ENCODE measurements at places on chromosomes 7 and 10.
A peak's percentile ranks its signal among the peaks of the same experiment; 100 is the strongest.

DNA sequence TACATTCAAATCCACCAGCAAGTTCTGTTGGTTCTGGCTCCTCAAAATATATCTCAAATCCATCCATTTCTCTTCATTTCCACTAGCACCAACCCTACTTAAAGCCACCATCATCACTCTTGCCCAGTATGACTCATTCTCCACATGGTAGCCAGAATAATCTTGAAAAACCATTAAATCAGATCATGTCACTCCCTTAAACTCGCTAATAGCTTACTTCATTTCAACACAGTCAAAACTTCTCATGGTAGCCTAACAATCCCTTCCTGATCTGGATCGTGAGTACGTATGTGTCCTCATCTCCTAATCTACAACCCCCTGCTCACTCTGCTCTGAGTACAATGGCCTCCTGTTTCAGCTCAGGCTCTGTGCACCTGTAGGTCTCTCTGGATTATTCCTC, 8.7 kb downstream of the EPC1 start:
- DNase-seq, result no peak

GRCh38 chr10:11516431-11516746, 95.1 kb downstream of the USP6NL start:
- DNase-seq, result no peak

DNA sequence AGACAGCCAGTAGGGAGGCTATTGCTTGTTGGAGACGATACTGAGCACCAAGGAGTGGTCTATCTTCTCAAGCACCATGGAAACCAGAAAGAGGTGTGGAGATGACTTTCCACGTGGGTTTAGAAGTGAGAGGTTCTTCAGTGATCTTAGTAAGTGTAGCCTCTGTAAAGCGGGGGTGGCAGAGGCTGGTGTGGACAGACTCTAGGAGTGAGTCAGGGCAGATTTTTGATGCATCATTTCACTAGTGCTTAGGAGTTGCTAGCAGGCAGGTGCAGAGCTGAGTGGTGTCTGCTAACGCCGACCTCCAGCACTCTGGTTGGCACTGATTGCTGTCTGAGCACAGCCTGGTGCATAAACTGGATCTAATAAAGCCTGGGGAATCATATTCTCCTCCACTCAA, 78.4 kb upstream of the ADO start:
- no peak for DNase-seq

GRCh38 chr7:28572321-28573058, 160.2 kb downstream of the CREB5 start:
- no peak for DNase-seq

GRCh38 chr10:121572859-121573537, 25.2 kb downstream of the FGFR2 start:
- DNase-seq, result no peak

GRCh38 chr7:30852308-30852684, 59.4 kb upstream of the AQP1 start:
- DNase-seq, result peak; percentile 21
